Stimulated activated CD4-positive, alpha-beta T cell treated with anti-CD3 and anti-CD28 coated beads, Interleukin-12 subunit alpha, Interleukin-12 subunit beta, amount 100 ng/mL, for 4 hours (primary cell): ENCODE measurements at places on chromosomes 3 and 15.

DNA sequence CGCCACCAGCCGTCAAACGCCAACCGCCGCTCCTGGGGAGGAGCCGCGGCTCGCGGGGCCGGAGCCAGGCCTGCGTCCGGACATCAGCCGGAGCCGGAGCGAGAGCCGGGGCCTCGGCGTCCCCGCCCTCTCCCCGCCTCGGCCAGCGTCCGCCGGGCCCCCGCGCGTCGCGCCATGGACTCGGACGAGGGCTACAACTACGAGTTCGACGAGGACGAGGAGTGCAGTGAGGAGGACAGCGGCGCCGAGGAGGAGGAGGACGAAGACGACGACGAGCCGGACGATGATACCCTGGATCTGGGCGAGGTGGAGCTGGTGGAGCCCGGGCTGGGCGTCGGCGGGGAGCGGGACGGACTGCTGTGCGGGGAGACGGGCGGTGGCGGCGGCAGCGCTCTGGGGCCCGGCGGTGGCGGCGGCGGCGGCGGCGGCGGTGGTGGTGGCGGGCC lies 359 bp downstream of the ARIH1 start:
- no peak for DNase-seq

DNA sequence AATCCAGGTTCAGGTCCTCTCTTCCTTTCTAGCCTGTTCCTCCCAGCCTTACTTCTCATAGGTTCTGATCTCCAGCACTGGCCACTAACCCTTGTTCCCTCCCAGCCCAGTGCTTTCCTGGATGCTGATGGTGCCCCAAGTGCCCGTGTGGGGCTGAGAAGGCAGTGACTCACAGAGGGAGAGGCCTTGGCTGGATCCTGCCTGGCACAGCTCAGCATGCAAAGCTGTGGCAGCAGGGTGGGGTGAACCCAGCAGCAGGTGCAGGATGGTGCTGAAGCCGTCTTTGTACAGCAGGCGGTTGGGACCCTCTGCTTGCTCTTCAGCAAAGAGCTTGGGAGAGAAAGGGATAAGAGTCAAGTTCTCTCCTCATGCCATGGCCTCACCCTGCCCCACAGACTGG lies 7.6 kb downstream of the LPCAT4 start:
- no peak for DNase-seq

DNA sequence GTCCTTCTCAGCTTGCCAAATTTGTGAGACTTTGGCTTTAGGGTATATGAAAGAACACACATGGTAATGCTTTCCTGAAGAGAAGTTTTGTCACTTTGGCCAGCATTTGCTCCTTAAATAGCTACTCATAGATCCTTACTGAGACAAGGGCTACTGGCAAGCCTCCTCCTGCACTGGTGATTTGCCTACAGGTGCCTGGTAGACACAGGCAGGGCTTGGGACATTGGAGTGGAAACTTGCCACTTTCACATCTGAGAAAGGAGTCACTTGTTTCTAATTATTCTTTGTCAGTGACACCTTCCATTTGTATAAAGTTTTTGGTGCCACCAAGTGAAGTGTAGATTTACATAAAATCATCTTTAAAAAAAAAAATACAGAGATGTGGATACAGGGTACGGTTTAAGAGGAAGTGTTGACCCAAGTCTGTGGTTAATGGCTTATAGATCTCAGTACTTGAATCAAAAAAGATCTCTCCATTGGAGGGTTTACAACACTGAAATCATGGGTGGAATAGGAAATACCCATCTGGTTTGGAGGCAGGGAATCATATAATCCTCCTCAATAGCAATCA lies 132.8 kb upstream of the GADL1 start:
- no peak for DNase-seq

GRCh38 chr3:12073106-12073505 lies 68.9 kb downstream of the SYN2 start:
- DNase-seq: no peak

- DNase-seq: no peak
These were observed 20.3 kb downstream of the UBP1 start for GRCh38 chr3:33419948-33420347.

DNA sequence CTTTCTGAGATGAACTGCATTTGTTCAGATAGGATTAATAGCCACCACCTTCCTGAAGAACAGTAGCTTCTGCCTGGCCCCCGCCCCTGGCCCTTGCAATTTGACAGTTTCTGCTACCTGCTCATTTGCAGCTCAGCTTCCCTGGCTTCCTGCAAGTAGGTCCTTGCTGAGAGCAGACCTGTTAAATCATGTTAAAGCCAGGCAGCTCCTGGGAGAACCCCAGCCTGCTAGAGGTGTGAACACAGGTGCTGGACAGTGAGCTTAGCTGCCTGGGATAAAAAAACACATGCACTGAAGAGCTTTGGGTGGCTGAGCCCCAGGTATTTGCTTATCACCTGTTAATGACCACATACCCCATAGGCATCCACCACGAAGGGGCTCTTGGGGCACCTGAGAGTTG lies 143.4 kb downstream of the PTPRG start:
- no peak for DNase-seq
